ENCODE measurements at places on chromosomes 2 and 18. TPM values are rescaled to one million over a fixed set of nuclear protein-coding genes. Genes with fewer than 3 reads are reported as not detected.

The TRIB2 gene
- total RNA-seq = 60.7 TPM

The HNMT gene
- total RNA-seq = 3.0 TPM

The NPAS2 gene
- total RNA-seq = 7.8 TPM

The LYG2 gene
- total RNA-seq = not detected

The VIT gene
- total RNA-seq = 0.26 TPM

The TMEM17 gene
- 1.3 TPM for total RNA-seq

The PARD6G gene
- total RNA-seq = 34.7 TPM

The PROKR1 gene
- total RNA-seq = under 0.01 TPM

The ACOXL gene
- not detected for total RNA-seq

The SLC38A11 gene
- not detected for total RNA-seq

The PAPOLG gene
- 16.1 TPM for total RNA-seq

The RHBDD1 gene
- 4.6 TPM for total RNA-seq

The CPO gene
- not detected for total RNA-seq

The PROM2 gene
- 0.13 TPM for total RNA-seq

The RNF152 gene
- 83.6 TPM for total RNA-seq

The EIF2AK2 gene
- total RNA-seq = 20.4 TPM
